T-cell (primary cell): ENCODE measurements at places on chromosomes 3 and 15.

DNA sequence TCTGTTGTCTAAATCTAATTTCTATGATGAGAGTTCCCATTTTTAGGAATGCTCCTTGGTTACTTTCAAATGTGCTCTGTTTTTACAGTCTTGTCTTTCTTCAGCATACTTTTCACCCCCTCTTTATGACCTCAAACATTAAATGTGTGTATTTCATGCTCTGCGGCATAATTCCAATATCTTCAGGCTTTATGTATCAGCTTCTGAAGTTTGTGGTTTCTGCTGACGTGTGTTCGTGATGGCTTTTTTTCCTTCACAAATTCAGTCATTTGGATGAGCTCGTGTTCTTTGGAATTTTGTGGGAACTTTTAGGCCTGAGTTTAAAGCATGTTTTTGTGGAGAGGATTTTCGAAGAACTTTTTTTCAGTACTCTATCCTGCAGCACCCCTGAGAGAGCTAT lies 97.7 kb upstream of the CHRNA7 start:
- no peak for DNase-seq

DNA sequence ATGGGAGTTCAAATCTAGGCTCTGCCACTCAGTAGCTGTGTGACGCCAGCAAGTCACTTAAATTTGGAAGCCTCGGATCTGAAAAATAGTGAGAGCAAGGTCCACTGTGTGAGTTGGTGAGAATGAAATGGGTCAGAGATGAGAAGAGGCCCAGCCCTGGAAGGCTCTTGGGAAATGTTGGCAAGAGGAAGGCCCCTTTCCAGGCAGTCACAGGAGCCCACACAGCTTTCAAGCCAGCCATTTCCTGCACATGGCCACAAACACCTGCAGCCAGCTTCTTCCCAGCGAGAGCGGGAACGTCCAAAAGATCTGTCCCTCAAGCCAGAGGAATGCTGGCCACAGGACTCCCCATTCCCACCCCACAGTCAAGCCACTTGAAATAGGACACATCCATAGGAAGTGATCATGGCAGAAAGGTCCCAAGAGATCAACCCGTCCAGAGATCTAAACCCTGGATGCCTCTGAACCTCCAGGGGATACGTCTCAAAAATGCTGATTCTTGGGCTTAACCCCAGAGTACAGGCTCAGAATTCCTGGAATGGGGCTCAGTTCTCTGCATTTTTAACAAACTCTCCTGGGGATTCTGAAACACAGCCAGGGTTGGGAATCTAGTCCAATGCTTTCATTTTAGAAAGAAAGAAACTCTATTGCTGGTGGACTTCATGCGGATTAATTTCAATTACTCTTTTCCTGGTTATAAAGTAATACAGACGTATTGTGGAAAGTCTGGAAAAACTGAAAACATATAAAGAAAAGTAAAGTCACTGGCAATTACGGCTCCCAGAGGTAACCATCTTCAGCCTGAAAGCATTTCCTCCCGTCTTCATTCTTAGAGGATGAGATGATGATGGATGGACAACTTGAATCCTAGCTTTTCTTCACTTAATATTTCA lies 35.9 kb downstream of the NTRK3 start:
- no peak for DNase-seq

DNA sequence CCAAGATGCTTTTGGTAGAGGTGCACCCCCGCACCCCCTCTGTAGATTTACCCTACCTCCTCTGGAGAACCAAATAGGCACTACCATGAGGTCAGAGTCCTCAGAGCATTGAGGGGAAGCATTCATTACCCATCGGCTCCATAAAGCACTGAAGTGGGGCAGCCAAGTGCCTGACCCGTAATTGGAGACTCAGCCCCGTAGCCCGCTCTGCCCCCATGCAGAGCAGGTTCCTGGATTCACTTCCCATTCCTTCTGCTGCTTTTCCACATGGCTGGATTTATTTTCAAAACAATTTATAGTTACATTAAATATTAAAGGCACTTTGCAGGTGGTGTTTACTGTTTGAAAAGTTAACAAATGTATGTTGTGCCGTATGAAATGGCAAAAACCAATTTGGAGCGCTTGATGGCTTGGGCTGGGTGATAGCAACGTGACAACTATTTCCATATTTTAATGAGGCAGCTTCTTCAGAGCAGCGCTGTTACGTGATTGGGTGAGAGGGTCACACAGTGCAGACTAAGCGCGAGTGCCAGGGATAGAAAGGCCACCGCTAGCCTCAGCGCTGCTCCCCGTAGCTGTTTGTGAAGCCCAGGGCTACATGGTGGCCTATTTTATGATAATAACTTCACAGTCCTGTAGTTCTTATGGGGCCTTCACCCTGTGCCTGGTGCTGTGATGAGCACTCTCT lies 373.8 kb upstream of the PROK2 start:
- DNase-seq: no peak

DNA sequence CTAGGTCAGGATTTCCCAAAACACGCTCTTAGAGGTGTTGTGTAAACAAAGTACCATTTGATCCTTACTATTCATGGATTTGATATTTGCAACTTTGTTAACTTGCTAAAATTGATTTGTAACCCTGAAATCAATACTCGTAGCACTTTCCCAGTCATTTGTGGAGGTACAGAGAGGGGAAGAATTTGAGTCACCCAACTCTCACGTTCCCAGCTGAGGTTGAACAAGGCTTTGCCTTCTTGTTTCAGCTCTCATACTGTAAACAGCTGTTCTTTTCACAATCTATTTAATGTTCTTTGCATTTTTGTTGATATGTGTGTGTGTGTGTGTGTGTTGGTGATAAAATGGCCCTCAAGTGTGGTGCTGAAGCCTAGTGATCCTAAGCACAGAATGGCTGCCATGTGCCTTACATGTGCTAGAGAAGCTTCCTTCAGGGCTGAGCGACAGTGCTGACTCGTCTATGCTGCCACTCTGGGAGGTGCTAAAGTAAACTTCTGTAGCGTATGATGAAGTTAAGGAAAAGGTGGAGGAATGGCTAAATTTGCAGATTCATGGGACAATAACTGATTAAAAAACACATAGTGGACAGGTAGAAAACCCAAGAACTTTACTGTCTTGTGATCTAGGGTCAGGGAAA lies 173.2 kb downstream of the APBA2 start:
- DNase-seq: no peak

DNA sequence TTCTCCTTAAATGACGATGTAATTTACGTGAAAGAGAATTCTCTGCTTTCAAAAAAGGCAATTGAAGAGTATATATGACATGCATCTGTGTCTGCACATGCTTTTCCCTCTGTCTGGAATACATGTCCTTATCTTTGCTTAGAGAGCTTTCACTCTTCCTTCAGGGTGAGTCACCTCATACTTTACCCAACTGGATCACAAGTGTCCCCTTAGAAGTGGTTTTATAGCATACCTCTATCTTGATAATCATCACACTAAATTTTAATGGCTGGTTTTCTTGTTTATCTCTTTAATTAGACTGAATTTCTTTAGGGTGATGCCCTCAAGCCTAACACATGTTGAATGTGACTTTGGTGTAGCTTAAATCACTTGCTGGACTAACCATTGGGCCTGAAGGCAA lies 178.9 kb downstream of the SV2B start:
- DNase-seq: no peak

- no peak for DNase-seq
Observed at GRCh38 chr15:71080705-71081104, 34.6 kb upstream of the THSD4 start.

- no peak for DNase-seq
Observed at GRCh38 chr15:37094915-37095711, 5.2 kb downstream of the MEIS2 start.

DNA sequence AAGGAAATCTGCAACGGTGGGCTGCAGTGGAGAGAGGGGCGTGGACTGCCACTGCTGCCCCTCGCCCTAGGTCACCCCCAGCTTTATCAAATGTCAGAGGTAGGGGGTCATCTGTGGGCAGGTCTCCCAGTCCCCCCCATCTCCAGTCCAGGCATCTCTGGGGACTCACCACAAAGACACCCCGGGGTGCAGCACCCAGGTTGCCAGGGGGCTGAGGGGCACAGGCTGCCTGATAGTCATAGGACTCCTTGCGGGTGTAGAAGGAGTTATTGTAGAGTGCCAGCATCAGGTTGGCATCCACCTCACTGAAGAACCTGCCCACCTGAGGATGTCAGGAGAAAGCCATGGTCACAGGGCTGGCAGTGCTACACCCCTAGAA lies 6.5 kb upstream of the TMEM115 start:
- no peak for DNase-seq
